Kidney capillary endothelial cell (primary cell): ENCODE measurements at places on chromosomes 6 and 20.

DNA sequence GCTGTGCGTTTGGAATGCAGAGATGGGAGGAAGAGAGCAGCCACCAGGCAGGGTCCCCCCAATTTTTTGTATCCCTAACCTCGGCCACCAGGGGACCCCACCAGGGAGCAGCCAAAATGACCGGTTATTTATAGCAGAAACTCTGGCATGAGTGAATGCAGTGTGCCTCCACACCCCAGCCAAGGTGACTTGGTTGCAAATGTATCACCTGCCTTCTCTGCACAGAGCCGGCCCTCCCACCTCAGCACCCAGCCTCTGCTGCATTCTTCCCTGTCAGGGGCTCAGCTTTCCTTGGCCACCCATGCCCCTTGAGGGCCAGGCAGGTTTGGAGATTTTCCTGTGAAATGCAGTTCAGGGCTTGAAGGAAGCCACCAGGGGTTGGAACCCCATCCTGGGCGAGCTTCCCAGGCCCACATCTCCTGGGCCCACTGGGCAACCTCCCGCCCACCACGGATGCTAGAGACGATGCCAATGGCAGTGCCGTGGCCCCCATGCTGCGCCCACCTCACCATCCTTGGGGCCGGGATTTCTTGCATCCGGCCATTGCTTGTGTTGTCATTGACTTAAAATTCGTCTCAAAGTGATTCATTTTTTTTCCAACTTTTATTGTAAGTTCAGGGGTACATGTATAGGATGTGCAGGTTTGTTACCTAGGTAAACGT, 291.6 kb downstream of the TAF4 start:
- DNase-seq: no peak

GRCh38 chr6:149592983-149593382, 26.8 kb downstream of the GINM1 start:
- no peak for DNase-seq

DNA sequence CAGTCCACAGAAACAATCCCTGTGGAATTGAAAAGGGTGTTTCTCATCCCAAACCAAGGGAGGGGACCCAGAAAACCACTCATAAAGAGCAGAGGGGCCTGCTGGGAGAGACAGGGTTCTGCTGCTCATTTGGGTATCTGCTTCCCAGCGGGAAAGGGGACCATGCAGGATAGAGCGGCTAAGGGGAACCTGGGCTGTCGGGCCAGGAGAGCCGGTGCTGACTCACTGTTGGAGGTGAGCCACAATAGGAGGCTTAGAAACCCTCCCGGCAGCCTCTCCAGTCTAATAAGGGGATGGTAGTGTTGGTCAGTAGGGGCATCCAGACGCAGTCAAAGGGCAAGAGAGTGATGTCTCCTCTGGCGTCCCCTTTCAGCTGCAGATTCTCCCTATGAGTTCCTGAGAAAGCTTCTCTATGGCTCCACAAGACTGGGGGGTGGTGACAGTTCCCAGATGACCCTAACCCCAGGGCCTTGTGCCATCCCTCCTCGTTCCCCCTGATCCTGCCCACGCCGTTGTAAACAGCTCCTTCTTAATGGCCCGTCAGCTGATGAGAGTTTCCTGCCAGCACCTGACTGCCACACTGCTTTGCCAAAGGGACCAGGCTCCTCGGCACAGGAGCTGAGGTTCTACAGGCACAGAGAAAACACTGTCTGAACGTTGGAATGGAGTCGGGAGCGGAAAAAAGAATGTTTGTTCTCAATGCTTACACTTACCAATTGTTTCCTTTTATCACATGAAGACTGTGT, 646.1 kb upstream of the DEFB115 start:
- DNase-seq: no peak

GRCh38 chr20:2292416-2293110, 3.2 kb upstream of the TGM3 start:
- DNase-seq: no peak

- DNase-seq: no peak
Measured at GRCh38 chr6:10411971-10412460, 2.9 kb downstream of the TFAP2A start.

DNA sequence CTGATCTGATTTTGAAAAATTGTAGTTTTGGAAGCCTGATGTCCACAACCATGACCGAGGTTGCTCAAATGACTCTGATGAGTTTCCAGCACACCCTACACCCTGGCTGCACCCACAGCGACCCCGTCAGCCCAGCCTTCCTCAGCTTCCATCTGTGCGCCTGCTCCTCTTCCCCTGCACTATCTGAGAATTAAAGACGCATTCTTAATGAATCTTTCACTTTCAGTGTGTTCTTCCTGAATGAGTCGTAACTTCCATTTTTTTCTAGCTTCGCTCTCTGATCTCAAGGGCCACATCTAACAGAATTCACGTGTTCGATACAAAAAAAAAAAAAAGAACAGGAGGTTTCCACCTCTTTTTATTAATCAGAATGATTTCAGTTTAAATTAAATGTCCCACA, 21.3 kb upstream of the RREB1 start:
- DNase-seq: no peak

DNA sequence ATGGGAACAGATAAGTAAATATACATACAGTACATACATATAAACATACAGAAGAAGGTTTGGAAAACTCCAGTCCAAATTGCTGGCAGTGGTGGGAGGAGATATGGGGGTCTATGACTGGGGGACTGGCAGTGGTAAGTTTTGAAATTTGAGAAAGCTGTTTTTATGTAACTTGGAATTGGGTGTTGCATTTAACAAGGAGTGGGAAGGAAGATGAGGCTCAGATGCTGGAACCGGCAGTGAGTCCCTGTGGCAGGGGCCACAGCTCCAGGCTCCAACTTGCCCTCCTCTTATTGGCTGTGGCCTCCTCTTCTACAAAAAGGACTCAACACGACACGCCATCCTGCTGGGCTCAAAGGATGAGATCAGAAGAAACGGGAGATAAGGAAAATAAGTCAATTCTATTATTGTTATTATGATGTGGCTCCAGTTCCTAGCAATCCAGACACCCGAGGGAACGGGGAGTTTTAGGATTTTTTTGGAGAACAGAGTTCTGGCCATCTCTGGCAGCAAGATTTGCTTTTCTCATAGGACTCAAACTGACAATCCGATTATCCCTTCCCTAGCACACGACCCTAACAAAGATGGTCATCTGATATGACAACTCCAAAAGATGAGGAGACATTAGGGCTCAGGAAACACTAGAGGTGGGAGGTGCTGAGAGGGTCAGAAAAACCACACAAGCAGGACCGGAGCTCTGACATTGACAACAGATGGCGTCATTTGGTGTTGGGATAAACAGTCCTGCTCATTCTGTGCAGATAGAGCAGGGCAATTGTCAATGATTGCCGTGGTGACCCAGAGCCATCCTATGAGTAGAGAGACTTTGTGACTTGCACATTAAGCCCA, 6.0 kb upstream of the TGM2 start:
- no peak for DNase-seq

DNA sequence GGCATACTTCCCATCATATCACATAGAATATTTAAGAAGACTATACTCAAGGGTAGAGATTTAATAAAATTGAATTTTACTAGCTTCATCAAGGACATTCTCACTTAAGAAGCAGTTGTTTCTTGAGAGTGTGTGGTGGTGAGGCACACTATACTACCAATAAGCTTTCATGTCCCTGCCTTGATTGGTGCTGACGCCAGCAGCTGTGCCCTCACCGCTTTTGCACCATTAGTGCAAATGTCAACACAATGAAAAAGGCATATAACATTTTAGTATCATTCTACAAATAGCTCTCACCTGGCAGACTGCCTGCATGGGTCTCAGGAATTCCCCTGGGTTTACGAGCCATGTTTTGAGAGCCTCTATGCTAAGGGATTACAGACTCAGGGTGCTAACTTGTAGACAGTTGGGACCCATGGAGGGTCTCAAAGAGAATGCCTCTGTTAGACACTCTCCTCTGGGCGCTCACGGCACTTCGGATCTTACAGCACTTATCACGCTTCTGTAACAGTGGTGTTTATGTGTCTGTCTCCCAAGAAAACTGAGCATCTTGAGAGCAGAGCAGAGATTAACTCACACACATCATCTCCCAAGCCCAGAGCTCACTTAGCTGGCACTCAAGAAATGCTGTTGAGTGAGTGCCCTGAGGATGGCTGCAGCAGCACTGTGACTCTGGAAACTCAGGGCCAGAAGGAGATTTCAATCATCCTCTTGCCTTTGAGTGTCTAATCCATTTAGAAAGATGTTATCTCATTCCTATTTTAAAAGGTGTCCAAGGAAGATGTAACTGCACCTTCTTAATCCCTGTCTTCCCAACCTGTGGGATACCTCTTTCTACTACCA, 143.3 kb upstream of the GPR6 start:
- no peak for DNase-seq

GRCh38 chr6:53282741-53283140, 66.0 kb downstream of the ELOVL5 start:
- no peak for DNase-seq

DNA sequence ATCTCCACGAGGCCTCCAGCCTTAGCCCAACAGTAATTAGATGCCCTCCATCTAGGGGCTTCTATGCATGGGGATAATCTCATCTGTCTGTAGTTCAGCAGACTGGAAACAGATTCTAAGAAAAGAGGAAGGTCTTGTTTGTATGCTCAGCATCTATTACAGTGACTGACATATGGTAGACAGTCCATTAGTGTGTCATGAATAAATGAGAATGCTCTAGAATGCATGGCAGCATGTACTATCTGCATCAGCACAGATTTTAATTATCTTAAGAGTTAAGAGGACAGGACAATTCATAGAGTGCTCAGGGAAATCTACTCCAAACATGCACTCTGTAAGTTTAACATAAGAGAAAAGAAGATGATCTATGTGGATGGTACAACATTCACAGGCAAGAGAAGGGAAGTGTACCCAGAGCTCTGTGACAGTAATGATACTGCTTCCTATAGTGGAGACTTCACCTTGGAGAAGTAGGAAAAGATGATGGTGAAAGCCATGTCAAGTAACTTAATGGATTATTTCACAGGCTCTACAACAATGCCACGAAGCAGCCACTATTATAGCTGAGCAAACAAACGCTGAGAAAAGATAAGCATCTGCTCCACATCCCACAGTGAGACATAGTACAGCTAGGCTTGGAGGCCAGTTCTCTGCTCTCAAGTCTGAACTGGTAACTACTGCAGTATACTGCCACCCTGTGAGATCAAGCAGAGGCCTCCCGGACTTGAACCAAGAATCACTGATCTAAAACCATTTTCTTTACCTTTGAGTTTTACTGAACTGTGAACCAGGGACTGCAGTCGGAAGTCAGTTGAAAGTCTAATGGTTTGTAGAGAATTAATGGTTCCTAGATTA, 309.2 kb upstream of the SPTLC3 start:
- no peak for DNase-seq

GRCh38 chr6:17015551-17016381, 86.1 kb upstream of the STMND1 start:
- no peak for DNase-seq

- DNase-seq: no peak
Measured at GRCh38 chr20:38299963-38300362, 4.0 kb upstream of the BPI start.

DNA sequence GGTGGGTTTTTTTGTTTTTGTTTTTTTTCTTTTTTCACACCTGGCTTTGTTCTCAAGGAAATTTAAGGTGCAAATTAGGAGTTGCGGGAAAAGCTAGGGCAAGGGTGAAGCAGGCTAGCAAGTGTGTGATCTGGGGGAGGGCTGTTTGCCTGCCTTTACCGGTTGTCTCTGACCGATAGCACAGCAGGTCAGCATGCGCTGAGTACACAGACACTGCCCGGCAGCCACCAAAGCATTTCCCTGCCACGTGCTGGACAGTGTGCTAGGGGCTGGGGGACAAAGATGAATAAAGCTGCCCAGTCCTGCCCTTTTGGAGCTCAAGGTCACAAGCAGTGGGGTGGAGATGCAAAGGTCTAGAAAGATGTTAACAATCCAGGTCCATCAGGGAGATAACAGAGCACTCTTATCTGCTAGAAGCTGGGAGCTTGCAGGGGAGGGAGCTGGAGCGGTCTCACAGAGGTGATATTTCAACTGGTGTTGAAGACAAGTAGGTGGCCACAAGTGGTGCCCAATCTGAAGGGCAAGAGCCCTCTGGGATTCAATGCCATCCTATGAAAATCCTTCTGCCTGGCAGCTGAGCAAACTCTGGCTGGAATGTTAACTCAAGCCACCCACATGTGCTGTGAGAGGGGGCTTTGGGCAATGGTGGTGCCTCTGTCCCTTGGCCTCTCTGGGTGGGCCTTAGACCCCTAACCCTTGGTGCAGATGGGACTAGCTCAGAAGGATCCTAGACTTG, 24.5 kb downstream of the TTBK1 start:
- no peak for DNase-seq

GRCh38 chr6:135531954-135532490, 34.5 kb upstream of the AHI1 start:
- DNase-seq: no peak

GRCh38 chr20:35833241-35833640, 61.4 kb downstream of the PHF20 start:
- no peak for DNase-seq

DNA sequence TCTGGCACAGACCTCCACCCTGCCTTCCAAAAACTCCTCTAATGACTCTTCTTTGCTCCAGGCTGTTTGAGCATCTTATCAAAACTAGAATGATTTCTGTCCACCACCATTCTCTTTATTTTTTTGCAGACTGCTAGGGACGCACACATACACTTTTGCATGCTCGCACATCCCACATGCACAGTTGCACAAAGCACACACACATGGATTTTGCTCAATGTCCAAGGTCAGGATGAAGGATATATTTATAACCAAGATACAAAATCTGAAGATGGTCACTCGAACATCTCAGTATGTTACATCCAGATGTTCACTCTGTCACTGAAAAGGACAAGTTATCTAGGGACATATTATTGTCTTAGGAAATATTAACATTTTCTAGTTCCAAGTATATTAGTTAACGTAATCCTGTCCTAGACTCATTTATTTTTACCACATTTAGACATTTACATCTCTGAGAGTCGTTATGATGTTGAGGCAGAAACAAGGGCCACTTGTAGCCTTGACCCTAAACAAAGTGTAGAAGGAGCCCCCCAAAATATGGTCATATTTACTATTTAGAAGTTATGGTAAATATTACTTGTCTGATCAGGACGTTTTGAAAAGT, 3.4 kb upstream of the SIM1 start:
- no peak for DNase-seq

GRCh38 chr20:52294106-52294628, 102.6 kb upstream of the ZFP64 start:
- no peak for DNase-seq

- DNase-seq: no peak
Measured at GRCh38 chr6:154520280-154520679, 9.8 kb upstream of the CNKSR3 start.

- DNase-seq: no peak
Measured at GRCh38 chr6:108993876-108994275, 100.8 kb downstream of the SESN1 start.
